ENCODE measurements at places on chromosomes 7 and 10.

DNA sequence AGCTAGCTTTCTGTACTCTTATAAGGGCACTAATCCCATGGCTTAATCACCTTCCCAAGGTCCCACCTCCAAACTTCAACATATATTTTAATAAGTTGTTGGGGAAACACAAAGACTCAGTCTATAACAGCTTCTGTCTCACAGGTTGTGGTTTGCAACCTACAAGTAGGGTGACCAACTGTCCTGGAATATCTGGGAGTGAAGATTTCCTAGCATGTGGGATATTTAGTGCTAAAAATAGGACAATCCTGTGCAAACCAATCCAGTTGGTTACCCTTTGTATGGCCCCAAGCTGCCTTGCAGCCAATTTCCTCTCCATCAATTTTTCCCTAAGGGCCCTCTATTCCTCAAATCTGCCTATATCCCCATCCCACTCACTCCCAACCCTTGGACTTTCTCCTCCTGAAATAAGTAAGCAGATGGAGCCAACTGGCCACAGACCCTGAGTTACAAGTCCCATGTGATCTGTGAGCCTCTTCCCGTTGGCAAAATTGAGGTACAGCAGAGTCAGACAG, 82.3 kb downstream of the FAM13C start:
- DNase-seq, result no peak

DNA sequence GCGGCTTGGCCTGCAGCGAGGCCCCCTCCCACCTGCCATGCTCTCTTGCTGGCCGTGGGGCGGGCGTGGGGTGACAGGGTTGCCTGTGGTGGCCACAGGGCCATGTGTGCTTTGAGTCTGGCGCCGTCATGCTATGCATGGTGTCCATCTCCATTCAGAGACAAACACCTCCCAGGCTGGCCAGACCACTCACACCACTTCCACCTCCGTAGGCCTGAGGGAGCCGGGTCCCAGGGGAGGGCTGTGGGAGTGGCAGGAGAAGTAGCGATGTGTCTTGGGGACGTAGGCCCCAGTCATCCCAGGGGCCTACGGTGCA, 65.5 kb downstream of the DNAJB6 start:
- no peak for DNase-seq

- DNase-seq, result no peak
These were observed 27.1 kb upstream of the SEMA3C start for GRCh38 chr7:80945976-80946375.

GRCh38 chr7:29372351-29373090, 177.9 kb downstream of the CHN2 start:
- no peak for DNase-seq

GRCh38 chr10:126754966-126755365, 84.5 kb upstream of the C10orf90 start:
- no peak for DNase-seq

DNA sequence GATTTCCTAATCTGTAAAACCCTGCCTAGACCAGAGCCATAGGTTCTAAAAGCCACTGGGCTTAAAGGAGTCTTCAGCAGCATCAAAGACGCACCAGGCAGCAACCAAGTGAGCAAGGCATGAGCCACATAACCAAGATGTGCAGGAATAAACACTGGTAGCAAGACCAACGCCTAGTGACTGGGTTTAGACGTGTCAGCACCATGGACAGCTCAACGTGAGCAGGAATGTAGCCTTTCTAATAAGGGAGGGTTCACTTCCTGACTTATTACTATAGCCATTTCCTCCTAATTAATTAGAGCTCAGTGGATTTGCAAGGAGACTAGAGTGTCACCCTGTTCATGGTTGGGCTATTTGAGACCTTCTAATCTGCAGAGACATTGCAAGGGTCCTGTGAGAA, 223.7 kb downstream of the LHFPL3 start:
- DNase-seq, result peak; percentile 11

- DNase-seq, result no peak
These were observed 12.1 kb downstream of the ENTPD1 start for GRCh38 chr10:95767884-95768556.

DNA sequence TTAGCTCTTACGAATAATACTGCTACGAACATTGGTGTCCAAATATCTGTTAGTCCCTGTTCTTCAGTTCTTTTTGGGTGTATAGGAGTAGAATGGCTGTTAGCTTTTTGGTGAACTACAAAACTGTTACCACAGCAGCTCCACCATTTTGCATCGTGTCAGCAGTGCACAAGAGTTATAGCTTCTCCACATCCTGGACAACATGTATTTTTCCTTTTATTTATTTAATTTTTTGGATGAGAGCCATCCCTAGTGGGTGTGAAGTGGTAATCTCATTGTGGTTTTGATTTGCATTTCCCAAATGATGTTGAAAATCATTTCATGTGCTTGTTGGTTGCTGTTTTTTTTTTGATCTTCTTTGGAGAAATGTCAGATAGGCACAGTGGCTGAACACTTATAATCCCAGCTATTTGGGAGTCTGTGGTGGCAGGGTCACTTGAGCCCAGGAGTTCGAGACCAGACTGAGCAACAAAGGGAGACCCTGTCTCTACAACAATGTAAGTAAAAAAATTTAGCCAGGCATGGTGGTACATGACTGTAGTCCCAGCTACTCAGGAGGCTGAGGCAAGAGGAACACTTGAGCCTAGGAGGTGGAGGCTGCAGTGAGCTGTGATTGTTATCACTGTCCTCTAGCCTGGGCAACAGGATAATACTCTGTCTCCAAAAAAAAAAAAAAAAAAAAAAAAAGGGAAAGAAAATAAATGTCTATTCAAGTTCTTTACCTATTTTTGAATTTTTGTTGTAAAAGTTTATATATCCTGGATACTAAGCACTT, 31.7 kb downstream of the TRIM24 start:
- no peak for DNase-seq

GRCh38 chr10:82411416-82411815, 536.4 kb downstream of the NRG3 start:
- no peak for DNase-seq

- DNase-seq, result no peak
These were observed 47.7 kb downstream of the PTN start for GRCh38 chr7:137295739-137296324.

DNA sequence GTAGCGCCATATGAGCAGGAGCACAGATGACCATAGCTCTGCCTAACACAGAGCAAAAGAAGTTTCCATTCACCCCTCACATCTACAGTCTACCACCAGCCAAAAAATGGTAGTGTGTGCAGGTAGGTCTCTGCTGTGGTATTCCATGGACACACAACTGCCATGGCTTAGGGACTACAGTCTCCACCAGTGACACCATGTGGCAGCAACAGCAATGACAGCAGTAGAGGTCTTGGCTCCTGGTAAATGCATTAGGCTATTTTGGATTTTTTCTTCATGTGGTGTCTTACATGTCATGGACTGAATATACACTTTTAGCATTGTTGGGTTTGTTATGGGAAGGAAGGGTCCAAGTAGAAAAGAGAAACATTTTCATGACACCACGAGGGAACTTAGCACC, 70.1 kb upstream of the CABCOCO1 start:
- no peak for DNase-seq

DNA sequence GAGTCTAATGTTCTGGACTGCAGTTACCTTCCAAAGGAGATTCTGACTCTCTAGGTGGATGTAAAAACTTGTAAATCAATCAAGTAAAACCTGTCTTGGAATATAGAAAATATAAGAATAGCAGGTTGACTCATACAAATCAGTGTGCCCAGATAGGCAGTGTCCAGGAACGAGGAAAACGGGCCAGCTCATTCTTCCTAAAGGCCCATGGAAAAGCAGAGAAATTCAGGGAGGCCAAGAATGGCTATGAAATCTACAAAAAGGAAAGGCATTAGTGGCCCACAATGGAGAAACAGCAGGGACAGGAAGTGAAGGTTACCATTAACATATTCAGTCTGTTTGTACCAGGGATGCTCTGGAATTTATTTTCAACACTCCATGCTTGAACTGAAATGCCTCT, 14.9 kb downstream of the GLI3 start:
- DNase-seq, result no peak

DNA sequence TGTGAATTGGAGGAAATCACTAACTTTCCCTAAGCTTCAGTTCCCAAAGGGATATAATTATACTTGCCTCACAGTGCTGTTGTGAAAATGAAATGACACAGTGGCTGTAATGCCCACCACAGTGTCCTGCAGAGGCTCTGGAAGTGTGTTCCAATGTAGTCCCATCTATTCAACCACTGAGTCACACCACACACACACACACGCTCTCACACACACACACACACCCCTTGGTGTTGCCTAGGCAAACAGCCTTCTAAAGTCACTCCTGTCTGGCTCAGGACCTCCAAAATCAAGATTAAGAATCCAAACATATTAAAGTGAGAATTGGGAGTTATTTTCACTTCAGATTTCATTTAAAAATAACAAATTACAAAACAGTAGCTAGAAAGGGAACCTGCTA, 73.3 kb downstream of the NRCAM start:
- no peak for DNase-seq

DNA sequence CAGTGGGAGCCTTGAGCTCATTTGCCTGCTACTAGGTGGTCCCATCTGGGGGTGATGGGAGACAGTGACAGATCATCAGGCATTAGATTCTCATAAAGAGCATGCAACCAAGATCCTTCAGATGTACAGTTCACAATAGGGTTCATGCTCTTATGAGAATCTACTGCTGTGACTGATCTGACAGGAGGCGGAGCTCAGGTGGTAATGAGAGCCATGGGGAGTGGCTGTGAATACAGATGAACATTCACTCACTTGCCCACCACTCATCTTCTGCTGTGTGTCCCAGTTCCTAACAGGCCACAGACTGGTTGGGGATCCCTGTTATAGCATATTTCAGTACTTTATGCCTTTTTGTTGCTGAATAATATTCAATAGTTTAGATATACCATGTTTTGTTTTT, 6.6 kb upstream of the UBE2D1 start:
- DNase-seq, result no peak

GRCh38 chr7:68776326-68776725, 821.9 kb upstream of the AUTS2 start:
- no peak for DNase-seq

- DNase-seq, result no peak
These were observed 192.6 kb downstream of the TNS3 start for GRCh38 chr7:47389171-47389922.

DNA sequence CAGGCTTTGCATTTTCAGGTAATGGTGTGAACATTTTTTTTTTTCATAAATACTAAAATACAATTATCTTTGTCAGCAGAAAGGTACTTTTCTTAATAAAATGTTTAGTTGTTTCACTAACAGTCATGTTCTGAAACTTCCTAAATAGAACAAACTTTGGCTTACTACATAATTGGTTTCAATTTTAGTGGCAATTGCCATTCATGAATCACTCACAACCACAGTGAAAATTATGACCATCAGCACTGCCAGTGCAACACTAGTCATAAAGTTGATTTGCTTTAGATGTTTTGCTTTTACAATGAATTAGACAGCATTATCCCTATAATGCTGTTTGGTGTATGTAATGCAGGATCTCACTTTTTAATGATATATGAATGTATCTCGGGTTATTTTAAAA, 297.6 kb upstream of the PLXDC2 start:
- no peak for DNase-seq

DNA sequence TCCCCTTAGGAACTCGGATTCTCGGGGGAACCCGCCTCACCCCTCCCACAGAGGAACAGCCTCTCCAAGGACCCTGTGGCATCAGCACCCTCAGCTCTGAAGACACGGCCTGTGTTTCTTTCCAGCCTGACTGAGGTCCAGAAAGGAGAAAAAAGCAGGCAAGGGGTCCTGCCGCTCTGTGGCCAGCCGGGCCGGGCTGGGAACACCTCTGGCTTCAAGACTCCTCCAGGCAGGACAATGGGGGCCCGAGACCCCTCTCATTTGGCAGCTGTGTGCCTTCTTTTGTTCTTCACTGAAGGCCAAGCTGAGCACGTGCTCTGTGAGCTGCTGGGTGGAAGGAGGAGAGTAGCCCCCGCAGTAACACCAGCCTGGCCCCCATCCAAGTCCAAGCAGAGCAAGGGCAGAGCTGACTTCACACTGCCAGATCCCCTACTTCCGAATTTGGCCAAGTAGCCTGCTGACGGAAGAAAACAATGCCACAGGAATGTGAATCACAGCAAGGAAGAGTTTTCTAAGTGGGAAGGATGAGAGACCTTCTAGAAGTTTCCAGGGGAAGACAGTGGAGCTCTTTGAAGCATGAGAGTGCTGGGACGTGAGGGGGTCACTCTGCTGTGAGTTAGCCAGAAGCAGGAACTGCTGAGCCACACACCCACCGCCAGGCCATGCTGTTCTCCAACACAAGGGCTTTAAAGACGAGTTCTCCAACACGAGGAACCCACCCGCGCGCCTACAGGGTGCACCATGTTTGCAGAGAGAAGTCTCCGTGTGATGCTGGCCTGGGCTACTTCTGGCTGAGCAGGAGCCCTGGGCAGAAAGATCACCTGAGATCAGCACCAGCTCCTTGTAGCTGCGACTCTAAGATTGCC, 3.1 kb downstream of the CNPY1 start:
- DNase-seq, result no peak

DNA sequence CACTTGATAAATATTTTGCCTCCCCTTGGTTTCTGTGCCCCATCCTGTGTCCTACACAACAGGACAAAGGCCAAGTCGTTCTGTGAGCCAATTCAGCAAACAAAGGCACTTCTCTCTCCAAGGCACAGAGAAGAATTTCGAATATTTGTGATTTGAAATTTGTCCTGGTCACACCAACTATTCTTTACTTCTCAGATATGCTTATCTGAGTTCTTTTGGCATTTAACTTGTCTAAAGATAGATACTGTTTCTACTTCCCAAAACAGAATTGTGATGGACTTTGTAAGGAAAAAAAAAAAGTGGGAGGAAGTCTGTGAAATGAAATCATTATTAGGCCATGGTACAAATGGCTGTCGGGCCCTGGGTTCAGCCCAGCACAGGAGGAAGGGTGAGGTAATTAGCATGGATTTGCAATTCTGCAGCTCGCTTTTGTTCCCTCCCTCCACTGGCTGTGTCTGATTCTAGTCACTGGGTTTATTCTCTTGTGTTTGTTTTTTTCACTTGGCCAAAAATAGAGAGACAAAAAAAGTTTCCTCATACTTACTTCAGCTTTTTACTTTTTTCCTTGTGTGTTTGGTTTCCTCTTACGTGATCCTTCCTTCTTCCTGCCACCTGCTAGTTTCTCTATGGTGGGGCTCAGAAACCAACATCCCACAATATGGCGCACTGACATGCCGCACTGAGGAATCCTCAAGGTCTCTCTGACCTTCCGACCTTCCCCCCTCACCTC, 108.2 kb upstream of the MKLN1 start:
- DNase-seq, result no peak

GRCh38 chr7:82530361-82530760, 86.8 kb upstream of the CACNA2D1 start:
- DNase-seq, result no peak

DNA sequence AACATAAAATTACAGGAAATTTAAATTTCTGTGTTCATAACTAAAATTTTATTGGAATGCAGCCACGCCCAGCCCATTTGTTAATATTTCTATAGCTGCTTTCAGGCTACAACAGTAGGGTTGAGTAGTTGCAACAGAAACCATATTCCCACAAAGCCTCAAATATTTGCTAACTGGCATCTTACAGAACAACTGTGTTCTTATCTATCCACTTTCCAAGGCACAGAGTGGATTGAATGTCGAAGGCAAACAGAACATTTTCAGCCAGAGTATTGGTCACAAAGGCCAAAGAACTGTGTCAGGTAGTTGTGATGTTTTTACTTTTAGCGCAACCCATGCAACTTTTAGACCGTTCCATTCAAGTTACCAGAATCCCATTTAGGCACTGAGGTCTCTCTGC, 51.1 kb upstream of the OPN4 start:
- no peak for DNase-seq

- no peak for DNase-seq
These were observed 67.1 kb downstream of the LSMEM1 start for GRCh38 chr7:112547916-112548315.

Data from stimulated activated CD4-positive, alpha-beta T cell treated with anti-CD3 and anti-CD28 coated beads, Interleukin-4, amount 100 ng/mL, for 48 hours (primary cell).